Left forelimb (tissue), 1 donor: ENCODE measurements at places on chromosomes 3 and 15.

- DNase-seq, result peak; percentile 81
Observed at GRCh38 chr3:72245183-72245811, 460.3 kb upstream of the PROK2 start.

DNA sequence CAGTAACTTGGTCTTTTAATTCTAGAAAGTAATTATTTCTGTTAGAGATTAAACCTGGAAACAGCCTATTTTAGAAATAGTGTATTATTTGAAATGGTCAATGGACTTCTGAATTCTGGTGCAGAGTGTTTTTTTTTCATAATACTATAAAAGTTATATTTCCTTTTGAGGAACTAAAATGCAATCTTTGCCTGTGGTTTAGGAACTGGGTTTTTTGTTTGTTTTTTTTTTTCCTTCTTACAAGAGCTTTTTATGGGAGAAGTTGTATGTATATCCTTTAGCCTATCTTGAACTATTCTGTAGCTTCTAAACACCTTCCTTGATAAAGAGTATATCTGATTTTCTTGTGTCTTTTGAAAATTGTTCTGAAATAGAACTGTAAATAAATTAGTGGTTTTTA lies 88.3 kb downstream of the ARIH1 start:
- DNase-seq, result no peak

DNA sequence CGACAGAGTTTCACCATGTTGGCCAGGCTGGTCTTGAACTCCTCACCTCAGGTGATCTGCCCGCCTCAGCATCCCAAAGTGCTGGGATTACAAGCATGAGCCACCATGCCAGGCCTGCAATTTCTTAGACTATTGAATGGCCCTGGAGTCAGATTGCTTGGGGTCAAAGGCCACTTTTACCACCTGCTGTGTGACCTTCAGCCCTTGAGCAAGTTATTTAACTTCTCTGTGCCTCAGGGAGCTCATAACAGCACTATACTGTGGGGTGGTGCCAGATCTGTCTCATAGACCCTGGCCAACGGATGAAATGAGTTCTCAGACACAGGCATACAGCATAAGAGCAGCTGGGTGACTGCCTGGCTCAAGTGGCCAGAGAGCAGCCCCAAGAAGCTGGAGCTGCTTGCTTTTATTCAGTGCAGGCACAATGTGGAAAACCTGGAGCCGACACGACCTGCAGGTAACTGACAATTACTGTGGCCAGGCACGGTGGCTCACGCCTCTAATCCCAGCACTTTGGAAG lies 44.9 kb upstream of the FURIN start:
- no peak for DNase-seq

- no peak for DNase-seq
Observed at GRCh38 chr3:186022931-186023330, 85.1 kb upstream of the TRA2B start.

DNA sequence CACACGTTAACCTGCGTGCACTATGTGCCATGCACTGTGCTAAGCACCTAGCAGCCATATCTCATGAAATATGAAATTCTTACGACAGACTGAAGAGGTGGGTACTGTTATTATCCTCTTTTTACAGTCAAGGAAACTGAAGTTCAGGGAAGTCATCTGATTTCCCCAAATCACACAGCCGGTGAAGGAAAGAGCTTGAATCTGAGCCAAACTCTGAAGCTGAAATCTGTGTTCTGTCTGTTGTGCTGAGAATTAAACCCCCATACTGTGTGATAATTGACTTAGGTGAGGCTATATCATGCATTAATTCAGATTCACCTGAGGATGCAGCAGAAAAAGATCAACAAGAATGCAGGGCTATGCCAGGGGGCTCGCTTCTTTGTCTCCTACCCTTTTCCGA lies 475 bp downstream of the FAM107A start:
- DNase-seq, result no peak

- DNase-seq, result no peak
Observed at GRCh38 chr15:63793046-63793483, 40.7 kb downstream of the HERC1 start.

DNA sequence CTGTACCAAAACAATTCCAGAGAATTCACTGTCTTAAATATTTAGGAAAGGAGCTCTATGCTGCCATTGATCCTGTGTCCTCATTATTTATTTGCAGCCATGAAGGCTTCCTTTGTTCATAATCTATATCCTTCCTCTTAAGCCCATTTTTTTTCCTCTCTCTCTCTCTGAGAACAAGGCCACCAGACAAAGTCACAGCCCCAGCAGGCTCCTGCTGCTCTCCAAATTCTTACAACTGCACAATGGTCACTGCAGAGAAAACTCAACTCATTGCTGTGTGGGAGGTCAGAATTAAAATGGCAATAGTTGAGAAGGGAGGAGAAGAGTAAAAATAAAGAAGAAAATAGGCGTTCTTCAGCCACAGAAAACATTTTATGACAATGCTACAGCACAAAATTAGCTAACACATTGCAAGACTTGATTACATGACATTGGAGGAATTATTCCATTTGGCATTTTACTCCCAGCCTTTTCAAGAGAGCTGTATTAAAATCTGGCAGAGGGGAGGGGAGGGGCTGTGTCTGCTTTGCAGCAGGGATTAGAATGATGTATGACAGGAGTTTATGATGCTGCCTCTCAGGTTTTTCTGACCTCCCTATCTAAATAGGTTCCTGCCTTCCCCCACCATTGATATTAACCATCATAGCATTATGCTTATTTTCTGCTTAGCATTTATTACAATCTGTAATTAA lies 399.7 kb upstream of the THBS1 start:
- no peak for DNase-seq

DNA sequence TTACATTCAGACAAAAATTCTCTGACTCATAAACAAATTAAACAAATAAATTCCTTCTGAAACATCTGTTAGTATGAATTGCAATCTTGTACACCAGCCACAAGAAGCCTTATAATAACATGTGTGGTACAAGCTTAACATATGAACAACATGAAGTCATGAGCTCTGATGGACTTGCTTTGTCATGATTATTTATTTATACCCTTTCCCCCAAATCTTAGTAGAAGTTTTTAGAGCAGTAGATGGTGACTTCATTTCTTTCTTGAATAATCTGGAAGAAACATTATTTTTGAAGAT lies 633.4 kb downstream of the EPHA3 start:
- DNase-seq, result no peak

- DNase-seq, result no peak
Observed at GRCh38 chr3:8206971-8207617, 294.5 kb upstream of the LMCD1 start.

- no peak for DNase-seq
Observed at GRCh38 chr15:63396152-63396928, 14.7 kb upstream of the CA12 start.

DNA sequence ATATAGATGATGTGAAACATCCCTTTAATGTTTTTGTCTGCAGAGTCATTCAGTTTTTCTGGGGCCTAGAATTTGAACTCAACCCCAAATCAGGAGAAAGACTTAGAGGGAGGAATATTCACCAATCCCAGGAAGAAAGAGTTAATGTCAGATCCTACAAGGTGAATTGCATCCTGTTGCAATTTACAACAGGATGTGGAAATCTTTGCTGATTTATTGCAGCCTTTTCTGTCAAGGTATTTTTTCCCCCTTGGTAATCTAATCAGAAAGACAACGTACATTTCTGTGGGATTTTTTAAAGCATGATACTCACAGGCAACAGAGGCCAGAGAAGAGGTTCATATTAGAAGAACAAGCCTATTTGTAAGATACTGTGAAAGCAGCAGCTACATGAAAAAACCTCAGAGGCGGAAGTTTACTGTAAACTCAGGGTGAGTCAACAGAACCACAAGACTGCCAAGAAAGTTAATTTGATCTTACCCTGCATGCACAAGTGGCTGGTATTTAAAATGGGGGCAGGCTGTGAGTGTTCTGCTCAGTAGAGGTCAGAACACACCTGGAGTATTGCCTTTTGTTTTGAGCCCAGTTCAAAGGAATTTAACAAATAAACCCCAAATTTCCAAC lies 531.9 kb downstream of the AGBL1 start:
- DNase-seq, result no peak

DNA sequence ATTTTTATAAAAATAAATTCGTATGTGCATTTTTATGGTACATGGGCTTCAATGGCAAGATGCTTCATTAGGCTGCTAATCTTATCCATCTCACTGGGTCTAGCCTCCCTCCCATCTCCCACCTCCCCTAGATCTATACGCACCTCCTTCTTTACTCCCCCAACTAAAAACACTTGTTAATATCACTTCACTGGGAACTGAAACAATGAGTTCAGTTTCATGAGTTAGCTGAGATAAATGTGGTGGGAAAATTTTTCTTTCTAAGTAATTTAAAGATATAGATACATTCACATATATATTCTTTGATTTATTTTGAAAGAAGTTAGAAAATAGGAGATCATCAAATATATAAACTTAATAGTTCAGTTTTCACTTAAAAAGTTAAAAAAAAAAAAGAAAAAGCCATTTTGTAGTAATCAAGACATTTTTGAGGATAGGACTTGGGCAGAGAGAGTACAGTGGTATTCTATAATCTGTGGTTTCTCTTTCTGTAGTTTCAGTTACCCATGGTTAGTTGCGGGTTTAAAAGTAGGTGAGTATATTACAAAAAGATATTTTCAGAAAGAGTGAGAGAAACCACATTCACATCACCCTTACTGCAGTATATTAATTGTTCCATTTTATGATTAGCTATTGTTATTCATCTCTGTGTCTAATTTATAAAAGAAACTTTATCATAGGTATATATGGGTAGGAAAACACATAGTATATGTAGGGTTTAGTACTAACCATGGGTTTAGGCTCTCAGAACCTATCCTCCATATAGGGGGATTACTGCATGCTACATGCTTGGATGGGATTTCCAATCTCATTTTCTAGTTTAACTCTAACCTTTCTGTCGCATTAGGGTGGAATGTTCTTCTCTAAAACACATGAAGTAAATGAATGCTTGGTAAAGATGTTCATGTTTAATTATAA lies 316.0 kb upstream of the CBLB start:
- DNase-seq, result no peak

GRCh38 chr3:64909757-64910467 lies 222.1 kb upstream of the ADAMTS9 start:
- DNase-seq, result no peak

- no peak for DNase-seq
Observed at GRCh38 chr15:50247819-50248655, 17.5 kb downstream of the HDC start.

DNA sequence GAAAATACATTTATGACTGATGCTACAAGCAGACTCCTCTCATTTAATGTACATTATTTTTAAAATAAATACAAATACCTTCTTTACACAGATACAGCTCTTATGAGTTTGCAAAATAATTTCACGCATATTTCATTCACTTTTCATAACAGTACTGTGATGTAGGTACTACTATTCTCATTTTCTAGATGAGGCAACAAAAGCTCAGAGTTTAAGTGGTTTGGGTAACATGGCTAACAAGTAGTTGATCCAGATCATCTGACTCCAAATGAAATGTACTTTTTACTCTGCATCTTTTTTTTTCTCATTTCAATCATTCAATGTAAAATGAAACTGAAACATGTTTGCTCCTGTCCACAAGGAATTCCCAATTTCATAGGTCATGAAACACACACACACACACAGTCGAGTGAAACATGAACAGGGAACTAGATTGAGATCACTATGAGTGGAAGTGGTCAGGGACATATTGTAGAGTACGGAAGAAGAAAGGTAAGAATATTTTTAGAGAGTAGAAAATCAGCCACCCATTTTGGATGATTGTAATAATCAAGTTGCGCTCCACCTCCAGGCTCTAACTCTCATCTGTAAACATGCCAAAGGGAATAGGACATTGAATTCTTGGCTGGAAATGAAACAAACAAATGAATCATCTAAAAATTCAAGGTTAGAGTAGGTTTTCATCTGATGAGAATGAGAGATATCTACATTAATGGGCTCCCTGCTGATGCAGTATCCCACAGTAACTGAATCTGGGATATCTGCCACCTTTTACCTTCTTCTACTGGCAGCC lies 92.4 kb downstream of the CLDN1 start:
- no peak for DNase-seq

GRCh38 chr3:157113832-157114505 lies 46.0 kb downstream of the CCNL1 start:
- DNase-seq, result no peak

GRCh38 chr3:46938118-46938517 lies 38.4 kb downstream of the CCDC12 start:
- no peak for DNase-seq

DNA sequence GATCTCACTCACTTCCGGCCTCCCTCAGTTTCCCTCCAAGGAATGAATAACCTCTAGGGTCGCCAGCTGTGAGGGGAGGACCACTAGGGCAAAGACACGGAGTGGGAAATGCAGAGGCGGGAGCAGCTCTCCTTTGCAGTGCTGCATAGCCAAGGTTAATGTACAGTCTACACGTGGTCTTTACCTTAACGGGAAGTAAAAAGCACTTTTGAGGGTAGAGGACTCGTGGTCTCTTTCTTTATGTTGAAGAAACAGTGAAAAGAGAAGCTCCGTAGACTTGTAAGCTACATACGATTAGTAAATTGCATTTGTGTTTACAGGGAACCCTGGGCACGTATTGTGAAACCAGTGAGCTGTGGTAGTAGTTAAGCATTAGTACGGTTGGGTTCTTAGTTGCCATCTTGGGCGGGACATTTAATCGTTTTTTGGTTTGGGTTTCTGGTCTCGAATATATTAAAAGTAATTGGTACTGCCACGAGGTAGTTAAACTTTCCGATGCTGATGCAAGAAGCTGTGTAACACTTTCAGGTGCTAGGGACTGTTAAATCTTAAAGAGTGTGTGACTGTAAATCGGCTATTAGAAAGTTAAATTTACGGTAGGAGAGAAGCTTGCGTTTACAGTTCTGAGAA lies 828 bp downstream of the U2SURP start:
- no peak for DNase-seq

GRCh38 chr3:41216422-41216821 lies 17.1 kb downstream of the CTNNB1 start:
- DNase-seq, result no peak

- no peak for DNase-seq
Observed at GRCh38 chr3:124491098-124491497, 239.2 kb upstream of the UMPS start.

DNA sequence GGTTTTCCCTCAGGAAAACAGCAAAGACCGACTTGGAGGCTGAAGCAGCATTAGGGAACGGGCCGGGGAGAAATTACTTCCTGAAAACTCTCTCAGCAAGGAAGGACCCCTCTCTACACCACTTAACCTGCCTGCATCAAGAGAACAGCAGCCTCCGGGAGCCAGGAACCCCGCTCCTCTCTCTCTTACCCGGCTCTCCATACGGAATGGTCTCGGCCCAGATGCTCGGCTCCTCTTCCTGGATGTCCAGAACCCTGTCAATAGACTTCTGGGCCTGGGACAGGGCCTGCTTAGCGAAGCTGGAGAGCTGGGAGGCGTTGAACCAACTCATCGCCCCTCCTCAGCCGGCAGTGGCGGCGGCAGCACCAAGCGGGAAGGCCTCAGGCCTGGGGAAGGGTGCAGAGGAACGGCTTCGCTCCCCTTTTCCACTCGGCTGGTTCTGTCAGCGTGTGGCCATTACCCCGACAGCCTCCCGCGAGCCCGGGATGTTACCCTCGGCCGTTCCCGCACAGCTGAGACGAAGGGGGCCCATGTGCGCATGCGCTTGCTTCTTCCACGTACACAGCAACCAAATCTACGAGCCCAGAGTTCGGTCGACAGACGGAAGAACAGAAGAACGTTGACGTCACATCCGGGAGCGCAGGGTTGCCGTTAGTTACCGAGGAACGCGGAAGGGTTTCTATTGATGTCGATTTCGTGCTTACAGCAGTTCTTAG lies at the start of gene TMF1:
Gene TMF1 (minus strand): TSS at position 578 of the 716 bp plus-strand sequence. CDS start 247 bp downstream, at position 331.
- peak; percentile 98 for DNase-seq
